Breast epithelium (tissue), 4 donors: ENCODE measurements at places on chromosomes 7 and 10. TPM values are rescaled to one million over a fixed set of nuclear protein-coding genes. Genes with fewer than 3 reads are reported as not detected.

- no peaks in the 10 kb centered on the region for H3K36me3 ChIP-seq
- no peak for DNase-seq
- no peaks in the 10 kb centered on the region for H3K4me1 ChIP-seq
- no peak overlapping the region for H3K4me3 ChIP-seq
- peaks cover 16% of the 10 kb centered on the region for H3K27me3 ChIP-seq
- H3K27ac ChIP-seq: no peak overlapping the region
Observed at GRCh38 chr10:132945125-132945893, 2.9 kb upstream of the CFAP46 start.

GRCh38 chr10:11813855-11814567 lies 9.1 kb upstream of the PROSER2 start:
- no peak for DNase-seq
- H3K4me3 ChIP-seq: no peak overlapping the region
- H3K4me1 ChIP-seq: no peaks in the 10 kb centered on the region
- H3K27me3 ChIP-seq: no peaks in the 10 kb centered on the region
- H3K27ac ChIP-seq: no peak overlapping the region

DNA sequence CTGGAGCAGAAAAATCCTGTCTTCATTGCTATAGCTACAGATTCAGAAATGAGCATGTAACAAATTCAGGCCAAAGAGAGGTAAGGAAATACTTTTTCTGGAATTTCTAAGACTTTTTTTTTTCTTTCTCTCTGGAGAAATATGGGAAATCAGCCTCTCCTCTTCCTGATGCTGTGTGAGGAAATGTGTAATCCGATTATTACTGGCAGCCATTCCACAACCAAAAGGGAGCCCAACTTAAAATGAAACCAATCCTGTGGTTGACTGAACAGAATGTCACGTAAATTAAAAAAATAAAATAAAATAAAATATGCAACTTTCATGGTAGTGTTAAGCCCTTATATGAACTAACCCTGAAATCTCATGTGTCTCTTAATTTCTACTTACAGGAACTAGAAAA lies 10.7 kb upstream of the POT1 start:
- no peak for DNase-seq
- H3K27ac ChIP-seq: no peak overlapping the region
- no peaks in the 10 kb centered on the region for H3K36me3 ChIP-seq
- H3K27me3 ChIP-seq: no peaks in the 10 kb centered on the region

DNA sequence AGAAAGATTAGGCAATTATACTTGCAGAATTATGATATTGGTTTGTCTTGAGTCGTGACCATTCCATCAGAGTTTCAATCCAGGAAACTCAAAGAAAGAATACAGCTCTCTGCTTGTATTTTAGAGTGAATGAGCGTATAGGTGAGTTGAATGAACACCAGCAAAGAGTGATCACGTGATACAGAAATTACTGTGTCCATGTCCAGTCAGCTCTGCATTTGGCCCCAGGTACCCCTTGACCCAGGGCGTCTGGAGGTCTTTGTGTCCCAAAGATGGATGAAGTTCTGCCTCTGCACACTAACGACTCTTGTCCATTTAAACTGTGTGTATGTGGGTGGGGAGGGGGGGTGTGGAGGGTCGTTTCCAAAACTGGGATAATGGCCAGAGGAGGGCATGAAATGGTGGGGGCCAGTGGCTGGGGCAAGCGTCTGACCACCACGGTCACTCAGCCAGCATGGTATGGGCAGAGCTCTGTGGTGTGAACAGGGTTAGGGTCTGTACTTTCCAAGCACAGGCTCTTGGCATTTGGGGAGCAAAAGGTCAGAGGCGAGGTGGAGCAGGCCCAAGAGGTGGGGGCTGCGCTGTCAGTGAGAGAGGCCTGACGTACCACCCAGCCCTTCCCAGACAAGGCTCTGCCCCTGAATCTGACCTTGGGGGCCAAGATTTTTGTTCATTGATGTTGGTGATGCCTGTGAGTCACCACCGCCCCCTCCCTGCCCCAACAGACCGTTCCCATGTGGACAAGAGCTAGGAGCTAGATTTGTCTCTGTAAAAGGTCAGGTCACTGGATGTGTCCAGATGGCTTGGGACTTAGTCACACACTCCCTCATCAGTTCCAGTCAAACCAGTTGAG lies 1.4 kb downstream of the PTPRE start:
- peak overlapping the region; percentile 83 for H3K27ac ChIP-seq
- H3K36me3 ChIP-seq: no peaks in the 10 kb centered on the region
- peak overlapping the region; percentile 61 for H3K4me3 ChIP-seq
- no peak for DNase-seq

EVX1 gene
- total RNA-seq: not detected

GRCh38 chr10:94623572-94623971 lies 60.0 kb upstream of the CYP2C18 start:
- H3K4me1 ChIP-seq: no peaks in the 10 kb centered on the region
- DNase-seq: no peak
- H3K36me3 ChIP-seq: no peaks in the 10 kb centered on the region

RAMP3 gene
- 76.8 TPM for total RNA-seq

FERD3L gene
- total RNA-seq: not detected

GRCh38 chr7:5564894-5565293 lies 141.3 kb upstream of the TNRC18 start:
- no peak overlapping the region for H3K27ac ChIP-seq
- no peaks in the 10 kb centered on the region for H3K4me1 ChIP-seq
- DNase-seq: no peak
- no peak overlapping the region for H3K4me3 ChIP-seq
- H3K27me3 ChIP-seq: no peaks in the 10 kb centered on the region

RBM20 gene
- 1.6 TPM for total RNA-seq

DNA sequence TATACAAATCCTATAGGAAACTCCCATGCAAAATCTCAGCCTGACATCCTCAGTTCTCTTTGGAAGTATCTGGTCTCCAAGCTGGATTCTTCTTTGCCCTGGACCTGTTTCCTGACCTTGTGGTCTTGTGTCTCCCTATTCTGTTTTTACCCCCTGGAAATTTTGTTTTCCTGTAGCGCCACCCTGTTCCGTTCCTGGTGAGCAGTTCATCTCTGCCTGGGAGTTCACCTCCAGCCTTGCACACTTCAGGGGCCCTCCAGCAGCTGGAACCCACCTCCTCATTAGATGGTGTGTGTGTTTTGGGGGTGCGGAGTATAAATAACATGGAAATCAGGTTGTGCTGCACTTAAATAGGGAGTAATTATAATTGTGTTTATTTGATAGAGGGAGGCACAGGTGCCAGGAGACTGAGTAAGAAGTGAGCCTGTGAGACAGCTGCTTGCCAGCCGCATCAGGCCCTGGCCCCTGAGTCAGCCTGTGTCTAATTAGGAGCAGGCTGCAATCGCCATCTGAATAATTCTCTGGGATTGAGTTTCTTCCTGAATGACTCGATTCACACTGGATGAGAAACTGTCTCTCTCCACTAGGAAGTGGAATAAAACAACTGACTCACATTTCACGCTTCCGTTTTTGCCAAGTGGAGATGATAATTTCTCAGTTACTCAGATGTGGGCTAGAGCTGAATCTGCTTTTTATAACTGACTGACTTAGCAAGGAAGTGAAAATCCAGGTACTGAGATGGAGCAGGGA lies 69.4 kb upstream of the HECTD2 start:
- H3K27ac ChIP-seq: no peak overlapping the region
- H3K4me1 ChIP-seq: no peaks in the 10 kb centered on the region
- no peak overlapping the region for H3K4me3 ChIP-seq
- DNase-seq: no peak
- no peaks in the 10 kb centered on the region for H3K36me3 ChIP-seq

TSPAN15 gene
- 89.5 TPM for total RNA-seq

- H3K4me1 ChIP-seq: no peaks in the 10 kb centered on the region
- no peaks in the 10 kb centered on the region for H3K36me3 ChIP-seq
- no peak overlapping the region for H3K27ac ChIP-seq
- no peak overlapping the region for H3K4me3 ChIP-seq
- DNase-seq: no peak
Observed at GRCh38 chr10:97046456-97047082, 139.2 kb downstream of the SLIT1 start.

CYP3A4 gene
- 0.59 TPM for total RNA-seq

- DNase-seq: no peak
- no peaks in the 10 kb centered on the region for H3K27me3 ChIP-seq
- no peak overlapping the region for H3K4me3 ChIP-seq
Observed at GRCh38 chr10:3871424-3871996, 86.5 kb upstream of the KLF6 start.

GRCh38 chr10:90126256-90126595 lies 424.8 kb downstream of the KIF20B start:
- DNase-seq: no peak
- no peaks in the 10 kb centered on the region for H3K4me1 ChIP-seq
- H3K4me3 ChIP-seq: no peak overlapping the region
- no peaks in the 10 kb centered on the region for H3K27me3 ChIP-seq
- H3K36me3 ChIP-seq: no peaks in the 10 kb centered on the region
- no peak overlapping the region for H3K27ac ChIP-seq

TMEM229A gene
- total RNA-seq: not detected

DNA sequence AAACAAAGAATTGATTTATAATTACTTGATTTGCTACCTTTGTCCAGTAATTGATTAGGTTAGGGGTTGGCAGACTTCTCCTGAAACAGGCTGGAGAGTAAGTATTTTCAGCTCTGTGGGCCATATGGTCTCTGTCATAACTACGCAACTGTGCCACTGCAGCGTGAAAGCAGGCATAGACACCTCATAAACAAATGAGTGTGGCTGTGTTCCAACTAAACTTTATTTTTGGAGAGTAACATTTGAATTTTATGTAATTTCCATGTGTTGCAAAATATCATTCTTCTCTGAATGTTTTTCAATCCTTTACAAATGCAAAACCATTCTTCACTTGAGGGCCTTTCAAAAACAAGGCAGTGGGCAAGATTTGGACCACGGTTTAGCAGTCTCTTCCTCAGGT lies 76.9 kb downstream of the GALNT17 start:
- DNase-seq: no peak
- no peaks in the 10 kb centered on the region for H3K4me1 ChIP-seq
- no peaks in the 10 kb centered on the region for H3K36me3 ChIP-seq
- no peak overlapping the region for H3K4me3 ChIP-seq
- no peaks in the 10 kb centered on the region for H3K27me3 ChIP-seq

DNA sequence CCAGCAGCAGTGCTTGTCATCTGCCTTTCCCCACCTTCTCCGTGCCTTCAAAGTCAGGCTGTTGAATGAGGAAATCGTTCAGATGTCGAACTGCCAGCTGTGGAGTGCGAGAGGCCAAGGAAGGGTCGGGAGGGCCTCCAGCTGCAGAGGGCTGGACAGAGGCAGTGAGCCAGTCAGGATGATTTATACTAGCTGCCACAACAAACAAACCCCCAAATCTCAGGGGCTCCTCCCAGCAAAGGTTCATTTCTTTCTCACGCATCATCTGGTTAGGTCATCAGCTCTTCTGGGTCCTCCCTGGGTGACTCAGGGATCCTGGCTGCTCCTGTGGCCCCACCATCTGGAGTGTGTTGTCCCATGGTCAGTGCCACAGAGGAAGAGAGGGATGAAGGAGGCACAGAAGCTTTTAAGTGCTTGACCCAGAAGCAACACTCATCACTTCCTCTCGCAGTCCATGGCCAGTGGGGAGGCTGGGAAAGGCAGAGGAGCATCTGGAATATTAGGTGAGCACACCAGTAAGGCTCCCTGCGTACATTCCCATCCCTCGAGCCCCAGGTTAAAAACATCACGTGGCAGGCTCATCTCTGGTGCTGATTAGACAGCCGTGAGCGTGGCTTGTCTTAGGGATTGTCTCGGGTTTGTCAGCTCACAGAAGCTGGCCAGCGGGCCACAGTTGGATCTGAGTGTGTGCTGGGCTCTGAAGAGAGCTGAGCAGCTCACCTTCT lies 140.7 kb downstream of the RGS10 start:
- no peaks in the 10 kb centered on the region for H3K4me1 ChIP-seq
- no peaks in the 10 kb centered on the region for H3K36me3 ChIP-seq
- H3K27me3 ChIP-seq: no peaks in the 10 kb centered on the region
- DNase-seq: no peak

GRCh38 chr7:92293896-92294590 lies 48.3 kb downstream of the ANKIB1 start:
- no peaks in the 10 kb centered on the region for H3K36me3 ChIP-seq
- no peaks in the 10 kb centered on the region for H3K4me1 ChIP-seq
- H3K27me3 ChIP-seq: no peaks in the 10 kb centered on the region
- no peak overlapping the region for H3K27ac ChIP-seq
- peak overlapping the region; percentile 0 for H3K4me3 ChIP-seq
